Activated T-cell treated with anti-CD3 and anti-CD28 coated beads, Interleukin-2, amount 50 U/mL, for 72 hours (primary cell): ENCODE measurements at places on chromosomes 4 and X.

- DNase-seq = peak; percentile 13
Observed at GRCh38 chr4:153318696-153319320, 25.7 kb upstream of the MND1 start.

DNA sequence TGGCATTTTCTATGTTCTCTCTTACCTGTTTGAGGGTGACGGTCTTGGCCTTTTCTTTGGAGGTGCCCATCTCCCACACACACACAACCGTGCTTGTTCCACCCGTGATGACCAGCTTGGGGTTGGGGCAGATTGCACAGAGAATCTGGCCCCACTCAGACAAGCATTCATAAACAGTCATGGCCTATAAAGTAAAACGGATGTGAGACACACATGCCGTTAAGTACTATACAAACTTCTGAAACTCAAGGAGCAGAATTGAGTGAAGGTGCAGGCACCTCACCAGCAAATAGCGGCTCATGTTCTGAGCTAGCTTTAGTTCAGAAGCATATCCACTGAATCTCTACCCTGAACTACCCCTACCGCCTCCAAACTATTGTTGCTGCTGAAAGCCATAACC lies 107.6 kb downstream of the CDS1 start:
- DNase-seq = no peak

GRCh38 chr4:80197601-80198440 lies 518 bp downstream of the PRDM8 start:
- DNase-seq = no peak

GRCh38 chrX:103565197-103565596 lies 20.1 kb upstream of the TCEAL4 start:
- no peak for DNase-seq

DNA sequence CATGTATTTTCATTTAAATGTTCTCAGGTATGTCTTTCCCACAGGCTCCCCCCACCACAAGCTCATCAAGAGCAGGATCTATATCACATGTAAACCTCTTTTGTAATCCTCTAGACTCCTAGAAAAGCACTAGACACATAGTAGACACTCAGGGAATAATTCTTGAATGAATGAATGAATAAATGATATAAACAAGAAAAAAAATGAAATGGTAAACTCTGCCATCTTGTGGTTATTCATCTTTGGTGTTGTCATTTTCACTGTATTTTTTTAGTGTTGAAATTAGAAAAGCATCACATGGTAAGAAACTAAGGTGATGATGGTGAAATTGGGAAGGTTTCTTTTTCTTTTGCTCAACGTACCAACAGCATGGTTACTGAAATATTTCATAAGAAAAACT lies 34.2 kb upstream of the C1GALT1C1 start:
- no peak for DNase-seq

DNA sequence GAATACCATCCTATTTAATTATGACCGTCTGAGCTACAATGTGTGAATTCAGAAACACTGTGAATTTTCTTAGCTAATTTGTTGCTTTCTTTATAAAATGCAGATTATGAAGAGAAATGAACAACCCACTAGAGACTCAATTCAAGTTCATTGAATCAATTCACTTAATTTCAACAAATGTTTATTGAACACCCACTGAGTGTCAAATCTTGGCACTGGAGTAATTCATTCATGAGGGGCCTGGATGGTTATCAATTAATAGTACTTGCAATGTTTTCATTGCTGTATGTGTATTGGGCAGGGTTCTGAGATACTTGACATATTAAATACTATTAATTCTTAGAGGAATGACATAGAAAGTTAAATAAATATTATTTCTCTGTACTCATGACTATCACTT lies 789.4 kb downstream of the STPG2 start:
- no peak for DNase-seq

- no peak for DNase-seq
Observed at GRCh38 chr4:185845966-185846365, 34.0 kb upstream of the SORBS2 start.

GRCh38 chr4:151866592-151866918 lies 105.7 kb upstream of the GATB start:
- no peak for DNase-seq

DNA sequence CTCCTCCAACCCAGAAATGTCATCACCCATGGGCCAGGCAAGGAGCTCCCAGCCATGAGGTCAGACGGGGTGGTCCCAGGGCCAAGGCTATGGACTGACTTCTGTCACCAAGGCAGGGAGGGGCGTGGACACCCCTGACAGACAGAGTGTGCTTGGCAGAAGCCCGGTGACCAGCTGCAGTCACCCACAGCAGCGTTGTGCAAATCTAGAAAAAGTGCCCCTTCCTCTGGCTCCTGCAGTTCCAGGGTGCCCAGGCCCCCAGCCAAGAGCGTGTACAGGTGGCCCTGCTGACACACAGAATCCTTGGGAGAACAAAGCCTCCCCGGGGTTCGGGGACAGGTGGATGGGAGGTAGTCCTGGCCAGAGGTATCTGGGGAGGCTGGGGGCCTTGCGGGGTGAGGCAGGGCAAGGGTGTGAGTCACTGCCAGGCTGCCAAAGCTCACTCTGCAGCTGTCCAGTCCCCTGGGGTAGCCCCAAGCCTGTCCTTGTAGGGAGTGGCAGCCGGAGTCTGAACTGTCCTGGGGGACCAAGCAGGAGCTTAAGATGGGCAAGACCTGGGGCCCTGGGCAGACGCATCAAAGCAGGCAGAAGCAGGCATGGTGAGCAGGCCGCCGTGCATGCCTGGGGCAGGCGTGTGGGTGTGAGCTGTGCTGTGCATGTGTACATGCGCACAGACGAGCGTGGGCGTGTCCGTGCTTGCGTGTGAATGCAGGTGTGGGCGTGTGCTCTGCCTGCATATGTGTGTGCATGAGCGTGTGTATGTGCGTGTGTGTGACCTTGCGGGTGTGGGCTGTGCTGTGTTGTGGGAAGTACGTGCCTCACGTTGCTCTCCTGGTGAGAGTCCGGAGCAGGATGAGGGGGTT lies 3.3 kb downstream of the MYL5 start:
- DNase-seq = peak; percentile 31

GRCh38 chrX:131739823-131740222 lies 195.9 kb downstream of the OR13H1 start:
- DNase-seq = no peak

GRCh38 chr4:157291071-157291470 lies 70.5 kb downstream of the GRIA2 start:
- DNase-seq = no peak

DNA sequence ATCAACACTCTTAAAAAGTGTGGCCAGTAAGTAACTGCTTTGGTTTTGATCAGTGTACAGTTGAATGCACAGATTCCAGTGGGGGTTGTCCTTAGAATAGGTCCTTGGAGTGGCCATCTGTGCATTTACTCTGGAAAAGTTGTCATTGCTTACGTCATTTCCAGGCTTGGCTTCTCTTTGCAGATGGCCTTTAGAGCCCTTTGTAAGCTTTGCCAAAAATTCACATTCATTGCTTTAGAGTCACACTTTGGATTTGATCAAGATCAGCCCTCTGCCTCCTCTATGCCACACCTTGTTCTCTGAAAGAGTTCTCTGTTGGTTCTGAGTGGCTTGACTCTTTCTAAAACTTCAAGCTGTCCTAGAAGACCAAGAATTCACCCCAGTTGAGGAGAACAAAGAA lies 83.9 kb downstream of the MAMLD1 start:
- no peak for DNase-seq

DNA sequence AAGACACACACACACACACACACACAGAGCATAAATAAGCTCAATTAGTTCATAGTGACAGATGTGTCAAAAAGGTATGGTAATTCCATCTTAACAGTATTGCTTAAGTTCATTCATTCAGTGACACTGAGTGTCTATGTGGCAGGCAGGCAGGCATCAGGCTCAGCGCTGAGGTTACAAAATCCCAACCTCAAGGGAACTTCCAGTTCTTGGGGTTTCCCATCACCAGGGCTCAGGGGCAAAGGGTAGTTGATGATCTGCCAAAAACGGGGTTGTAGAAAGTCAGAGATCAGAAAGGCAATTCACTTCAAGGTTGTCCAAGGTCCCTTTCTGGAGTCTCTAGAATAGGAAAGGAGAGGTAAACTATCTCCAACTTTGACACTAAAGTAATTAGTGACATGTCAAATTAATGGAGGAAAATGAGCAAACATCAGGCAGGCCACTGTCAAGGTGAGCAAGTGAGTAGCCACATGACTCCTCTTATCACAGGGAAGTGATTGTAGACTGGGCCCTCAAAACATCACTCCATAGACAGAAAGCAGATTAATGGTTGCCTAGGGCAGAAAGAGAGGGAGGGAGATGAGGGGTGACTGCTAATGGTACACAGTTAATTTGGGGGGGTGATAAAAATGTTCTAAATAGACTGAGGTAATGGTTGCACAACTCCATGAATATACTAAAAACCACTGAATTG lies 41.8 kb downstream of the GPC4 start:
- no peak for DNase-seq

- no peak for DNase-seq
Observed at GRCh38 chrX:19736389-19736788, 151.0 kb downstream of the SH3KBP1 start.

DNA sequence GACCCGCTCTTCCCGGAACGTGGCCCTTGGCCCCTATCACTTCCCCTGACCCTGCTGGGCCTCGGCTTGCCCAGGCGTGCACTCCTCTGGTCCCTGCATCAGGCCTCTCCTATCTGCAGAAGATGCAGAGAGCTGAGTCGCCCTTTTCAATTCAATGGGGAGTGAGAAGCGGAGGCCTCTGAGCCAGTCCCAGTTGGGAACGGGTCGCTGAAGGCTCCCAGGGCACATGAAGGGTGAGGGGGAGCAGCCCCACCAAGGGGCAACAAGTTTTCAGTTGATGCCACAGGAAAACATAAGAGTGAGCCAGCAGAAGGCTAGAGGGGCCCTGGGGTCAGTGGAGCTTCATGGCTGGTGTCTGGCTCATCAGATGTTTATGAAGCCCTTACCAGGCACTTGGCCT lies 17.1 kb downstream of the PSAPL1 start:
- DNase-seq = no peak

DNA sequence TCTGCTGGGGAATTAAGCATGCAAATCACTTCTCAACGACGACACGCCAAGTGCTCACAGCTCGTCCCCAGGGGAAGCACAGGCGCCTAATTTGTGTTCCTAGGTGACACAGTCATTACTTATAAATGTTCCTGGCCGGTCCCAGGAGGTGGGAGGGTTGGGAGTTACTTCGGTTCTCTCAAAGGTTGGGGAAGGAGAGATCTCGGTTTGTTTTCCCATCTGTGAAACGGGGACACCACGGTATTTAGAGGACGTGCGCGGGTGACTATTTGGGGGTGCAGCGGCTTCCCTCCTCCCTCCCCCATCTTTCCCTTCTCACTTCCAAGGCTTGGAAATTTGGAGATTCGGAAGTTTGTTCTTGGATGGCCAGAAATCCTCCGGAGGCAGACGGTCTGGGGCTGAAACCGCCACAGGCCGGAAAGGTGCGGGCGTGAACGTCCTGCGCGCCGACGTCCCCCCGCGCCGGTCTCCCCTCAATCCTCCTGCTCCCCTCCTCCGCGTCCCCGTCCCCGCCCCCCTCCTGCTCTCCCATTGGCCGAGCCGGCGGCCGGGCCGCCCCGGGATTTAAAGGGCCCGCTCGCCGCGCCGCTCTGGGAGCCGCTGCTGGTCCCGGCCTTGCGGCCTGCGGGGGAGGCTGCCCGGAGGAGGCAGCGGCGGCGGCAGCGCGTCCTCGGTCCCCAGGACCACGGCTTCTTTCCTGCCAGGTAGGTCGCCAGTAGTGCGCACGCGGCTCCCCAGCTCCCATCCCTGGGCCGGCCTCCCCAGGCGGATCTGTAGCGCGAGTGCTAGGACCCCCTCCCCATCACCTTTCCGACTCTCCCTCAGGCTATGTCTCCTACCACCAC lies at the start of gene PORCN:
Gene PORCN, plus strand, starts transcription at position 593 of the 845 bp plus-strand sequence. CDS start 829 bp downstream, outside the sequence.
- peak; percentile 85 for DNase-seq

DNA sequence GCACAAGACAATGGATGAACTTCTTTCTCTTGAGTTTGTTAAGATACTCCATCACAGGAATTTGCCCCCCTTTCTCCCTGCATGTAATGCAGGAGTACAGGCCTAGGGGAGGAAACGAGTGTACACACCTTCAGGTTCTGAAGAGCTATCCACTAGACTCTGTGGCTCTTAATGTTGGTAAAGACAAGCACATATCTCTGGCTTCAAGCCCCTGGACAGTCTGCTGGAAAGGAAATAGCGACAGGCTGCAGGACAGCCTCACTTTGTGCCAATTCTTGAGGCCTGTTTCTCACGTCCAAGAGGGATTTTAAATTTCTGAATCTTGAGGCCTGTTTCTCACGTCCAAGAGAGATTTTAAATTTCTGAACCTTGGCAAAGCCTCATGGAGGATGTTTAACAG lies 87.1 kb downstream of the RLIM start:
- DNase-seq = no peak

GRCh38 chr4:970046-970745 lies 3.2 kb downstream of the DGKQ start:
- DNase-seq = no peak

GRCh38 chr4:159900562-159900961 lies 797.7 kb downstream of the RAPGEF2 start:
- no peak for DNase-seq

DNA sequence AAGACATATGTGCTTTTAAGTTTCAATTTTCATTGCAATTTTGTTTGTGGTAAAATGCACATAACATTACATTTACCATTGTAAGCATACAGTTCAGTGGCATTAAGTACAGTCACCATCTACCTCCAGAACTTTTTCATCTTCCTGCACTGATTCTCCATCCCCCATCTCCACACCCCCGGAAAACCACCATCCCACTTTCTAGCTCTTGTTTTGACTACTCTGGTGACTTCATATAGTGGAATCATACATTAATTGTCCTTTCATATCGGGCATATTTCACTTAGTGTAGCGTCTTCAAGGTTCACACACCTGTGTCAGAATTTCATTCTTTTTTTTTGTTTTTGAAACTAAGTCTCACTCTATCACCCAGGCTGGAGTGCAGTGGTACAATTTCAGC lies 143.5 kb downstream of the GPR143 start:
- no peak for DNase-seq

- DNase-seq = no peak
Observed at GRCh38 chrX:23919148-23919547, 11.3 kb downstream of the CXorf58 start.

GRCh38 chr4:169337510-169337909 lies 66.8 kb upstream of the SH3RF1 start:
- no peak for DNase-seq

- no peak for DNase-seq
Observed at GRCh38 chr4:118270492-118270891, 82.3 kb downstream of the PRSS12 start.

- DNase-seq = no peak
Observed at GRCh38 chr4:10164877-10165283, 48.3 kb upstream of the WDR1 start.

GRCh38 chr4:53240573-53240972 lies 125.3 kb downstream of the SCFD2 start:
- no peak for DNase-seq

DNA sequence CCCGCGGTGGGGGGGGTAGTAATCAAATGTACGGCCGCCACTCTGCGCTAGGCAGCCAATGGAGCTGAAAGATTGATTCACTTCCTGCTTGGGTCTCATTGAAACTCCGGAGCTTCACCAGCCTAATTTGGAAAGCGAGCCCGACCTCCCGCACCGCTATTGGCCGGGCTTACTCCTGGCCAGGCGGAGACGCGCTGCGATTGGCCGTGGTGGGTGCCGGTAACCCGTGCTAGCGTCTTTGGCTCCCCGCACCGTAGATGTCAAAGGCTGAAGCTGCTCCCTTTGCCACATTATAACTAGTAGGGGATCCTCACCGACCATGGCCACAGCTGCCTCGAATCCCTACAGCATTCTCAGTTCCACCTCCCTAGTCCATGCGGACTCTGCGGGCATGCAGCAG lies at the start of gene POU3F4:
Gene POU3F4, plus strand, starts transcription at position 285 of the 400 bp plus-strand sequence. Its CDS starts 35 bp downstream, at position 320.
- no peak for DNase-seq
